ENCODE measurements at places on chromosomes 7 and 10.

DNA sequence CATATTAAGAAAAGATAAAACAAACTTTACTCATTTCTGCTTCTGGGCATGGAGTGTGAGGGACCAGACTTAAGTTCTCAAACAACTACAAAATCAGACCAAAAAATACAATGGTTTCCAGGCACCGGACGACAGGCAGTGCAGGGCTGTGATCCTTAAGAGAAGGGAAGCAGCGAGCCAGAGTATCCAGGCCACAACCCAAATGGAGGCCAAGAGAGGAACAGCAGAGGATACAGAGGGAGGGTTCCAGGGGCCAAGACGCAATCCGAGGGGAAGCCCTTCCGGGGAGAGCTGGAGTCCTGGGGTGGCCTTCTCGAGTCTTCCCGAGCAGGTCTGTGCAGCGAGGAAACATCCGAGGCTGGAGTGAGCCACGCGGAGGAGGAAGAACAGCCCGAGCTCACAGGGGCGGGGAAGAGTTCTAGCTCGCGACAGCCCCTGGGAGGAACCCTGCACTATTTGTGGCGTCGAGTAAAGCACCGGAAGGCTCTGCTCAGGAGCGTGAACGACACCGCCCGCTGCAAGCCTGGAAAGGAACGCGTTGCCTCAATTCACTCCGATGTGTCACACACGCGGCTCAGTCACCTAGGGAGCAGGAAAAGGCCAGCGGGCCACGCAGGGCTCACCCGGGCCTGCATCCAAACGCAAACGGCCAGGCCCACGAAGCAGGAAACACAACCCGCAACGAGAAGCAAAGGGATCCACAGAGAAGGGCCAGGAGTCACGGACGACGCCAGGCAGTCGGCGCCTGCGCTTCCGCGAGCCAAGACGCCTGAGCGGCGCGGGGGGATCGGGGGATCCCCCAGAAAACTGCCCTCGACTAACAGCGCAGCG is 933 bp upstream of the RNF32 start:
- H3K4me3 ChIP-seq: peak overlapping the region; percentile 95
- DNase-seq: no peak
- H3K4me1 ChIP-seq: peaks cover 13% of the 10 kb centered on the region
- H3K36me3 ChIP-seq: no peaks in the 10 kb centered on the region
- H3K27me3 ChIP-seq: no peaks in the 10 kb centered on the region

- no peak overlapping the region for H3K27ac ChIP-seq
- no peak overlapping the region for H3K4me3 ChIP-seq
- H3K27me3 ChIP-seq: no peaks in the 10 kb centered on the region
- no peaks in the 10 kb centered on the region for H3K36me3 ChIP-seq
Observed at GRCh38 chr10:8319704-8320103, 265.2 kb downstream of the GATA3 start.

GRCh38 chr10:127880557-127880956 is 12.2 kb downstream of the CLRN3 start:
- peak overlapping the region; percentile 53 for H3K27ac ChIP-seq
- H3K27me3 ChIP-seq: no peaks in the 10 kb centered on the region
- peaks cover 30% of the 10 kb centered on the region for H3K4me1 ChIP-seq
- H3K4me3 ChIP-seq: peak overlapping the region; percentile 17
- no peak for DNase-seq

DNA sequence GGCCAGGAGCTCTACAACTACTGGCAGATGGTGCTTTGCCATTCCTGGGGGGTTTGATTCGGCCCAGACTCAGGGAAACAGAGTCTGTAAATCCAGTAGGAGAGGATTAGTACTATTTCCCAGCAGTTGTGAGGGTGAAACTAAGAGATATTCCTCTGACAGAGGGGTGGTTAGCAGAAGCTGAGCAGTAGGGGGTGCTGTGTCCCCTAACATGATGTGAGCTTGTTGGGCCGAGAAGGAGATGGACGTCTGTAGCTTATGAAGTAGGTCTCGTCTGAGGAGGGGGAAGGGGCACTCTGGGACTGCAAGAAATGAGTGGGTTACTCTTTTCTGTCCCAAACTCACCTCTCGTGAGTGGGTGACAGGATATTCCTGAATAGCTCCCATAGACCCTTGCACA is 179.2 kb upstream of the MBL2 start:
- H3K4me3 ChIP-seq: no peak overlapping the region
- no peaks in the 10 kb centered on the region for H3K4me1 ChIP-seq
- DNase-seq: peak; percentile 54
- no peaks in the 10 kb centered on the region for H3K27me3 ChIP-seq
- H3K36me3 ChIP-seq: no peaks in the 10 kb centered on the region

- H3K4me3 ChIP-seq: no peak overlapping the region
- no peaks in the 10 kb centered on the region for H3K36me3 ChIP-seq
- DNase-seq: no peak
- no peaks in the 10 kb centered on the region for H3K4me1 ChIP-seq
- H3K27me3 ChIP-seq: no peaks in the 10 kb centered on the region
- no peak overlapping the region for H3K27ac ChIP-seq
Observed at GRCh38 chr10:113764582-113764981, 13.1 kb downstream of the PLEKHS1 start.

DNA sequence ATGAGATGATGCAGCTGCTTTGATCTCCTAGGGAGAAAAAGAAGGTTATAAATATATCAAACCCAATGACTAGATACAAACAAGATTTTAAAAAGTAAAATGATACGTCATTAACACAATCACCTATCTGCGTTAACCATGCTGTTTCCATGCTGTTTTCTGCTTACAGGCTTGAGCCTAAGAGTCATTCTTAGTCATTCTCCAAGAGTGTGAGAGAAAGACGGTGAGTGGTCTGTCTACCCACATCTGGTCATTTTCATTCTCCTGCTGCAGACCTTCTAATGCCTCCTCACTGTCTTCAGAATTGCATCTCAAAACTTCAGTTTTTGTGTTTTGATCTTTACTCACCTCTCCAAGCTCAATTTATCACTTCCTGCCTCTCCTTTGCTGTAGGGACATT is 98.0 kb upstream of the ELMO1 start:
- no peak for DNase-seq
- no peak overlapping the region for H3K4me3 ChIP-seq
- H3K27me3 ChIP-seq: no peaks in the 10 kb centered on the region
- peaks cover 20% of the 10 kb centered on the region for H3K4me1 ChIP-seq

GRCh38 chr10:129694691-129695243 is 227.7 kb downstream of the MGMT start:
- no peak for DNase-seq
- H3K27me3 ChIP-seq: no peaks in the 10 kb centered on the region
- no peaks in the 10 kb centered on the region for H3K4me1 ChIP-seq
- no peak overlapping the region for H3K4me3 ChIP-seq
- H3K27ac ChIP-seq: no peak overlapping the region
- no peaks in the 10 kb centered on the region for H3K36me3 ChIP-seq

DNA sequence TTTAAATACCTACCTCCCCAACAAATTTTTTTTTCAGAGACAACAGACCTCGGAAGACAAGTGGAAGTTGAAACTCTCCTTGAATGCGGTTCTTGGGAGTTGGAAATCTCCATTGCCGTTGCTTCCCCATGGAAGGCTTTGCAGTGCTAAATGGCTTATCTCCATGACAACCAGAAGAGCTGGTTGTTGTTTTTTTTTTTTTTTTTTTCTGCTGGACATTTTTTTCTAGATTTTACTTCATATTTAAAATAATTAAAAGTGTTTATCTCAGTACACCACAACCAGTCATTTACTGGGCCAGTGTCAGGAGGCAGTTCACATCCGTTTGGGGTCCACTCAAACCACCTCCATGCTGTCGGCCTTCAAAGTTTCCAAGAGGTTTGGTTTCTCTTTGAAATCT is 348.5 kb upstream of the PRKCQ start:
- H3K27ac ChIP-seq: no peak overlapping the region
- H3K4me3 ChIP-seq: no peak overlapping the region
- no peak for DNase-seq
- H3K36me3 ChIP-seq: no peaks in the 10 kb centered on the region
- H3K27me3 ChIP-seq: no peaks in the 10 kb centered on the region

- no peak for DNase-seq
- H3K4me3 ChIP-seq: no peak overlapping the region
- peaks cover 12% of the 10 kb centered on the region for H3K36me3 ChIP-seq
- H3K4me1 ChIP-seq: no peaks in the 10 kb centered on the region
Observed at GRCh38 chr7:43943417-43944187, 17.4 kb downstream of the UBE2D4 start.

DNA sequence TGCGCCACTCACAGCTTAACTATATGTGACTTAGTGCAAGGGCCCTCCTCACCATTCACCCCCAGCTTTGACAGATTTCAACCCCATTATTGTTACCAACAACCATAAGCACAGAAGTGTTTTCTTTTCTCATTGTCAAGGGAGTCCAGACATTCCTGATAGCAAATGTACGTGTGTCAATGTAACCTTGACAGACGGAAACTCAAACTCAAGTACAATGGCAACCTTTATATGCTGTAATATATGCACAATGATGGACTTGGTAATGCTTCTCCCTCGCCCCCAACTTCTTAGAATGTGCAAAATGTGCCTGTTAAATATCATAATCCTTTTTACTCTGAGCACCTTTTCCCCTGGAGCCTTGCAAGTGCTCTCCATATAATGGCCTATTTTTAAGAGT is 34.7 kb downstream of the CYCS start:
- DNase-seq: no peak
- no peak overlapping the region for H3K4me3 ChIP-seq
- no peaks in the 10 kb centered on the region for H3K27me3 ChIP-seq

DNA sequence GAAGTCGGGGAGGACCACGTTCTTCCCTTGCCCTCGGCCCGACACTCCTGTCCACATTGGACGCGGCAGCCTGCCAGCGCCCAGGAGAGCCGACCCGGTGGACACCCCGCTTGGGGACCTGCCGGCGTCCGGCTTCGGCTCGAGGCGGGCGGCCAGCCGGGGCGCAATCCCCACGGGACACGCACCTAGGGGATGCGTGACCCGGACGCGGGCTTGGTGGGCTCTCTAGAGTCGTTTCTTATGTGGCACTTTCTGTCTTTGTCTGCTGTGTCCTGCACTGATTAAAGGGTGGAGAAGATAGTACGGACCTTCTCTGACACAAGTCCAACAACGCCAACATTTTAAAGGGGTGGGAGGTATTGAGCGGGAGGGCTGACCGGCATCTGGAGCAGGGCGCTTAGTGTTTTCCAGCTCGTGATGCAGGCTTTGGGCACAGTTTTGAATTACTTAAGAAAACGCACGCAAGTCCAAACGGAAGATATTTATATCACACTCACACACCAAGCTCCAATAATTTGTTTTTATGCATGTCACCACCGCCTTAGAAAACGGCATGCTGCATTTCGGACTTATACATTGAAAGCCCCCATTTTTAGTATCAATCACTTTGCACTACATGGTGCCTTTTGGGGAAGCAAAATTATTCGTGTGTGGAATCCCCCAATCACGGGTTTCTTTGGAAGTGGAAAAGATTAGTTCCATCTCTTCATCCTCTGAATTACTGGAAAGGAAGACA is 3.9 kb upstream of the SPAG6 start:
- peaks cover 93% of the 10 kb centered on the region for H3K27me3 ChIP-seq
- H3K36me3 ChIP-seq: no peaks in the 10 kb centered on the region
- H3K4me1 ChIP-seq: peaks cover 32% of the 10 kb centered on the region
- H3K4me3 ChIP-seq: peak overlapping the region; percentile 68

GRCh38 chr10:78358982-78359381 is 325.3 kb downstream of the RPS24 start:
- H3K4me1 ChIP-seq: peaks cover 11% of the 10 kb centered on the region
- H3K4me3 ChIP-seq: no peak overlapping the region
- DNase-seq: peak; percentile 63
- H3K27me3 ChIP-seq: no peaks in the 10 kb centered on the region
- no peak overlapping the region for H3K27ac ChIP-seq

GRCh38 chr7:68694656-68695055 is 903.6 kb upstream of the AUTS2 start:
- no peaks in the 10 kb centered on the region for H3K27me3 ChIP-seq
- no peak overlapping the region for H3K27ac ChIP-seq
- H3K4me3 ChIP-seq: no peak overlapping the region
- H3K4me1 ChIP-seq: no peaks in the 10 kb centered on the region

- H3K36me3 ChIP-seq: no peaks in the 10 kb centered on the region
- peaks cover 12% of the 10 kb centered on the region for H3K4me1 ChIP-seq
- peak; percentile 27 for DNase-seq
- no peaks in the 10 kb centered on the region for H3K27me3 ChIP-seq
Observed at GRCh38 chr7:135251496-135252391, 18.1 kb downstream of the STRA8 start.

DNA sequence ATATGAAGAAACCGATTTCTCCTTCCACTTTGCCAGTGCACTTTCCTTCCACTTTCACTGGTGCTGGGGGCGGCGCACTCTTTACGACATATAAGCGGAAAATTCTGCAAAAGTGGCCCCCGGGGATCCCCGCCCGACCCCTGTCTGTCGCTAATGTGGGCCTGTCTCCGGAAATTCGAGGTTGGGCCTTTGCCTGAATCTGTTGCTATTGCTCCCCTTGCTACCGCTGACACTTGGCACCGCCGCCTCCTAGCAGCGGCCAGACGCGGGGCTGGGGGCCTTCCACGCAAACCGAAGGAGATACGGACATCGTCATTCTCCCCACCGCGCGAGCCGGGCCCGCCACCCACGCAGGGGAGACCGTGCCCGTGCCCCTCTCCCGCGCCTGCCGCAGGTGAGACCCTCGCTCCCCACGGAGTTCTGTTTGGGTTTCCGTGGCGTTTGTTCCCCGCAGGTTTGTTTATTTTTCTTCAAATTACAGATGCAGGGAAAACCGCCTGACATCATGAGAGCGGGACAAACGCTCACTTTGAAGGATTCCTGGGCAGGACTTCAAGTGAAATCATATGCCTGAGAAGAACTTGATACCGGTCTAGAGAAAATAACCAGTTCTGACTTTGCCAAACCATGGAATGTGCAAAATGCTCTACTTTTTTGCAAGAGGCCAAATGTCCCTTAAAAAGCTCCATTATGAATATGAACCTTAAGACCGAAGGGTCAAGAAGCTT is 5.0 kb downstream of the TWIST1 start:
- no peak overlapping the region for H3K4me3 ChIP-seq
- H3K36me3 ChIP-seq: no peaks in the 10 kb centered on the region
- H3K27ac ChIP-seq: no peak overlapping the region
- DNase-seq: peak; percentile 54
- peaks cover 20% of the 10 kb centered on the region for H3K4me1 ChIP-seq
- peaks cover 46% of the 10 kb centered on the region for H3K27me3 ChIP-seq

Data from spleen (tissue), 13 donors.